K562 (cell line): ENCODE measurements at places on chromosomes 16 and 17. TPM values are rescaled to one million over a fixed set of nuclear protein-coding genes. Genes with fewer than 3 reads are reported as not detected.
A peak's percentile ranks its signal among the peaks of the same experiment; 100 is the strongest.

Gene CTRB1
- total RNA-seq, result 2.3 and 5.3 TPM in 2 replicates

- DNase-seq, result no peak
Observed at GRCh38 chr17:80272366-80272765, 11.7 kb downstream of the RNF213 start.

Gene CHP2
- total RNA-seq, result 0.95 and 1.1 TPM in 2 replicates

Gene MT4
- not detected in 2 replicates for total RNA-seq

DNA sequence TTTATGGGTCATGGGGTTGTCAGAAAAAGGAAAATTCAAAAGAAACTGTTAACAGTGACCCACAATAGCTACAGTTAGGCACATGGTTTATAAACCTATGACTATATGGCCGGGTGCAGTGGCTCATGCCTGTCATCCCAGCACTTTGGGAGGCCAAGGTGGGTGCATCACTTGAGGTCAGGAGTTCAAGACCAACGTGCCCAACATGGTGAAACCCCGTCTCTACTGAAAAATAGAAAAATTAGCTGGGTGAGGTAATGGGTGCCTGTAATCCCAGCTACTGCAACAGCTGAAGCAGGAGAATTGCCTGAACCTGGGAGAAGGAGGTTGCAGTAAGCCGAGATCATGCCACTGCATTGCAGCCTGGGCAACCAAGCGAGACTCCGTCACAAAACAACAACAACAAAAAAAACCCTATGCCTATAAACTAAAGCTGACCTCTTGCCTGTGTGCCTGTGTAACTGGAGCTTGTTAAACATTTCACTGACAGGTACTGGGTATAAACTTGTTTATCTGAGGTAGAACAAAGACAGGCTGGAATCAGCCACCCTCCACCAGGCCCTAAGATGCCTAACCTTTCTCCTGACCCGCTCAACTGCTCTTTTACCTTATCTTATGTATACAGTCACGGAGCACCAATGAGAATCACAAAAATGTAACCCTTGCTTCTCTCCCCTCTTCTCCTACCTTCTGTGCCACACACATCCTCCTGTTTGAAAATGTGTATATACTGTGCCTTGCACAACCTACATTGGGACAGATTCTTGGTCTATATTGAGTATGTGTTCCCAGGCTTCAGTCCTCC, 62.9 kb upstream of the ATF7IP2 start:
- DNase-seq, result peak; percentile 67
